ENCODE measurements at places on chromosomes 1 and 21. TPM values are rescaled to one million over a fixed set of nuclear protein-coding genes. Genes with fewer than 3 reads are reported as not detected.

DNA sequence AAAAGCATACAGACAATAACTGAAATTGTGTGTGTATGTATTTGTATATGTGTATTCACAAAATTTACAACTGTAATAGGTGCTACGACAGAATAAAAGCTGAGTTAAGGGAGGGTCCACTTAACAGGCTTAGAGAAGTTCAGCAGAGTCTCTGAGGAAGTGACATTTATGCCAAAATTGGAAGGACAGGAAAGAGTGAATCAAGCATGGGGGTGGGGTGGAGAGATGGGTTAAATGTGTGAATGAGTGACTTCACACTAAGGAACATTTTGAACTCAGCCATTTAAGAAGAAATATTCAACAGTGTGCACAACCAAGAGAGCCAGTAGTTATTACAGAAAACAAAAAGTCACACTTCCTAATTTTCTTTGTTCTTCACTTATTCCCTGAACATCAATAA, 53.8 kb upstream of the RGS1 start:
- no peak for DNase-seq

DNA sequence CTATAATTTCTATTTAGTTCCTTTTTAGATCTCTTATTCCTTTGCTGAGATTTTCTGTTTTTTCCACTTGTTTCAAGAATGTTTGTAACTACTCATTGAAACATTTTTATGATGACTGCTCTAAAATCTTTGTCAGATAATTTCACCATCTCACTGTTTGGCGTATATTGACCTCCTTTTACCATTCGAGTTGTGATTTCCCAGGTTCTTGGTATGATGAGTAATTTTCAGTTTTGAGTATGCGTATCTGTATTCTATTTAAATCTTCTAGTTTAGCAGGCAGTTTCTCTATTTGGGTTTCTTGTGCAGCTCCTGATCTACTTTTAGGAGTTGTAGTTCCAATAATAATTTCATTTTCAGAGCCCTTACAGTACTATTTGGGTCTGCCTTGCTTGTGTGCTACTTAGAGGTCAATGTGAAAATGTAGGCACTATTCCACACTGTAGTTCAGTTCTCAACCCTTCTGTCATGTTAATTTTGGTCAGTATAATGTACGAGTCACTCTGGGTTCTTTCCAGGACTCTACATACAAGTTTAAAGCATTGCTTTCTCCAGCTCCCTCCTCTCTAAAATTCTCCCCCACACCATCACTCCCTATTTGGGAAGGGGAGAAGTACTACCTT, 115.5 kb downstream of the ACBD6 start:
- DNase-seq: no peak

GRCh38 chr1:177170756-177171535, at the start of gene BRINP2:
BRINP2 (plus strand) TSS chr1:177170958; CDS start chr1:177229877, 58,919 bp downstream.
- peak; percentile 7 for DNase-seq

GRCh38 chr1:28437924-28438699, 67.7 kb upstream of the RCC1 start:
- DNase-seq: peak; percentile 93

GRCh38 chr1:64624218-64624713, 120.6 kb upstream of the RAVER2 start:
- DNase-seq: peak; percentile 30

DNA sequence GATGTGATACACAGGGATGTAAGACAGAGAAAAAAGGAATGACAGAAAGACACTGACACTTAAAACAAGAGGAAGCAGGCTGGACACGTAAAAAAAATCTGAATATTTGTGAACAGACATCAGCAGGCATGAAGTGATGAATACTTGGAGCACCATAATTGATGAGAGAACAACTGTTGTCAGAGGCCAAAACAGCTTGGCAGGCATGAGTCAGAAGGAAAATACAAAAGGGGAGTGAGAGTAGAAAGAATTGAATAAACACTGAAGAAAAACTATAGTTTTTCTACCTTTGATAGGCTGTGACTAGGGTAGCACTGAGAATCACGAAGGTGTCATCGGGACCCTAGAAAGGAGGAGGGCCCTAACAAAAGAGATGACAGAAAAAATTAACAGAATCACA, 21.6 kb upstream of the GUCA2A start:
- no peak for DNase-seq

GRCh38 chr1:84479998-84480397, 932 bp downstream of the RPF1 start:
- DNase-seq: peak; percentile 4

DNA sequence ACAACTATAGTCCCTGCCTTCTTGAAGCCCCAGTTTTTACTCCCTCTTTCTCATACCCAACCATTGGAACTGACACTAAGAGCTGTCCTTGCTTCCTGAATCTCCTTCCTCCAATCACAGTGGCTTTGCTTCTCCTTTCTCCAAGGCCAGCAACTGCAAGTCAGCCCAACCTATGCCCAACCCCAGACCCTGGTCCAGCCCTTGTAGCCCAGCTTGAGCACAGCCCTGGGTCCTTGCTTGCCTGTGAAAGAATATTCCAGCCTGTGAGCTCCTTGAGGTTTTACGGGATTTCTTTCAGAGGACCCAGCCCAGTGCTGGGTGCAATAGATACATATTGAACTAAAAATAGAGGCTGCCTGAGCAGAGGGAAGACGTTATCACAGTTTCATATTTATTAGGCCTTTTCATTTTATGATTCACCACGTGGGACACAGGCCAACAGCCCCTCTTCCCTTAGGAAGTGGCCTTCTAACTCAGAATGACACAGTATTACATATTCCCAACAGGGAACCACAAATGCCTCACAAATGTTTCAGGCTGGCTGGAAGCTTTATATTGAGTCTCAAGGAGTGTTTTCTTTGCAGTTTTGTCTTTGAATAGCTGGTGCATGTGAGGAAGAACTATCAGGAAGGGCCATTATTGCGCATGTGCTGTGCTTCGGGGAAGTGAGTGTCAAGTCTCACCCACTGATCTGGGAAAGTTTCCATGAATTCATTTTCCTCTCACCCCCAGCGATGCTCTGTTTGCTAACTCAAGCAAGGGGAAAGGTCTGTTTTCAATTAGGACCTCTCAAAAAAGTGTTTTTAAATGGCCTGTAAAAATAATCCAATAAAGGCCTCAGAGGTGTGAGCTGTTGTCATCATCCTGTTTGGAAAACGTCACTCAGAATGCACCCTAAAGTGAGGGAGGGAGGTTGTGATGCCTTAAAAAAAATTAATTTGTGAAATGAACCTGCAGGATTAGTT, 92.3 kb upstream of the NFIA start:
- peak; percentile 63 for DNase-seq

- DNase-seq: no peak
Measured at GRCh38 chr1:10209590-10209904, 823 bp upstream of the KIF1B start.

GRCh38 chr1:89548122-89548857, 23.7 kb downstream of the LRRC8B start:
- DNase-seq: no peak

GRCh38 chr1:199155166-199156019, 516.6 kb downstream of the PTPRC start:
- DNase-seq: no peak

DNA sequence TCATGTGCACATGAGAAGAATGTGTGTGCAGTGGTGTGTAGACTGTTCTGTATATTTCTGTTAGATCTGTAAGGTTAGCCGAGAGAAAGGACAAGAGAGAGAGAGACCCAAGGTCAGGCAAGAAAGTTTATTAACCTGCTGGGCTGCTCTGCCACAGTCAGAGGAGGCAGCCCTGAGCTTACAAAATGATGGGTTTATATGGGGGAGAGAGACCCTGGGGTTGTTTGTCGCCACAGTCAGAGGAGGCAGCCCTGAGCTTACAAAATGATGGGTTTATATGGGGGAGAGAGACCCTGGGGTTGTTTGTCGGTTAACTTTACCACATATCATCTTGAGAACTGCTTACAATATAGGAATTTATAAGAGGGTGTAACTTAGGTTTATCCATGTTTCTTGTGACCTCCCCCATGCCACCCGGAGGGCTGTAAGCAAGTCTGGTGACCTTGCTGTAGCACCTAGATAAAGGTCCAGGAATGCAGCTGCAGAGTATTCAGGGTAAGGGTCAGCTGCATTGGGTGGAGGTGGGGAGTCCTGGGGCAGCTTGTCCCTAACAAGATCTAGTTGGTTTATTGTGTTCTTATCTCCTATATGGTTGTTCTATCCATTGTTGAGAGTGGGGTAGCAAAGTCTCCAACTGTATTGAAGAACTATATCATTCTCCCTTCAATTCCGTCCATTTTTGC, 9.3 kb upstream of the ZBTB40 start:
- no peak for DNase-seq

DNA sequence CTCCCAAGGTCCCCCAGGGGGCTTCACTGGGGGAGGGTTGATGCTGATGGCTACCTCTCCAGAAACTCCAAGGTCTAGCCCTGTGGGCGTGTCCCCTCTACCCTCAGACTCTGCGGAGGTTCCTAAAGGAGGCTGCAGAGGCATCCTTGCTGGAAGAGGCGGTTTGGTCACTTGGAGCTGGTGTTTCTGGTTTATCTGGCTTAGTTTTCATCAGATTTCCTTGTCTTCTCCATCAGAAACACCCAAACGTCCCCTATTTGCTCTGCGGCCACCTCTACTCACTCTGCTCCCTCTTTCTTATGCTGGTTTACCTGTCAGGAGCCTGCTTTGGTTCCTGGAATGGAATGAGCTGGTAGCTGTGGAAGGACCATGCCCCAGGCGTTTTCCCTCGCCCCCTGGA, 2.5 kb downstream of the PKP1 start:
- DNase-seq: no peak

DNA sequence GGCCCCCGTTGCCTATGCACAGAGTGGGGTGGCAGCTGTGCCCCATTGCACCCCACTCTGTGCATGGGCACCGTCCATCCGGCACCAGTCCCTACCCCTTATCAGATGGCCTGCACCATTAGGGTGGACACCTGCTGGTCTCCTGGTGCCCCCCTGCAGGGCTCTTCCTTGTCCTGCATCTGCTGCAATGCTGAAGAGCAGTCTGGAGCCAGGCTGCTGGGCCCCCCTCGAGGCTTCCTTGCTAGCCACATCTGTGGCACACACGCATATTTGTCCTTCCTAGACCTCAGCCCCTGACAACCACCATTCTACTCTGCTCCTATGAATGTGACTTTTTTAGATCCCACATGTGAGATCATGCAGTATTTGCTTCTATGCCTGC, 56.4 kb downstream of the COL18A1 start:
- DNase-seq: no peak

- no peak for DNase-seq
Measured at GRCh38 chr1:229986737-229987337, 80.2 kb upstream of the GALNT2 start.

GRCh38 chr1:55081905-55082296, 42.6 kb downstream of the PCSK9 start:
- peak; percentile 41 for DNase-seq

DNA sequence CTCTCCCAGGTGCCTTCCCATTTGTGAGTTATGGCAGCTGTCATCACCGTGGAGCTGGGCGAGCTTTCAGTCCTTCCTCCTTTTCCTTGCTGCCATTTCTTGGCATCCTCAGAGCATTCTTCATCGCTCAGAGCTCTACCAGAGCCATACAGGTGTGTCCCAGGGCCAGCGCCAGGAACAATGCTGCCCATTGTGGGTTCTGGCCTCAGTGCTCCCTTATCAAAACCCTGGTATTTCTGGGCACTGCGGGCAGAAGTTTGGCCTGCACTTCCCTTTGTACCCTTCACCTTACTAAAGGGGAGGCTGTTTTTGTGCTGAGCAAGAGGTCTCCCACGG, 28.5 kb downstream of the RASSF5 start:
- DNase-seq: no peak

- DNase-seq: no peak
Measured at GRCh38 chr1:30321246-30321910, 402.0 kb downstream of the MATN1 start.

DNA sequence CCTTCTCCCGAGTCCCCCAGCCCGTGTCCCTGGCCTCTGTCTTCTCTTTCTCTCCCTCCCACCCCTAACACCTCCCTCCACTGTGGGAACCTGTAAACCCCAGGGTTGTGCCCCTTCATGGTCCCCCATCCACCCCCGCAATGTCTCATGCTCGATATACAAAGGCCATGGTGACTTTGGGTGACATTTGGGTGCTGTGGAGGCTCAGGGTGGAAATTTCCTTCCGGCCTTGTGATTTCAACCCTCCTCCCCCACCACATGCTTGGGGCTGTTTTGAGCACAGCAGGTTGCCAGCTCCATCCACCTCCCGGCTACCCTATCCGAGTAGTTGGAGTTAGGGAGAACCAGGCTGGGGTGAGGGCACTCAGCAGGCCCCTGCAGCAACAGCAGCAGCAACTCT, 25.7 kb upstream of the VPS13D start:
- DNase-seq: no peak

DNA sequence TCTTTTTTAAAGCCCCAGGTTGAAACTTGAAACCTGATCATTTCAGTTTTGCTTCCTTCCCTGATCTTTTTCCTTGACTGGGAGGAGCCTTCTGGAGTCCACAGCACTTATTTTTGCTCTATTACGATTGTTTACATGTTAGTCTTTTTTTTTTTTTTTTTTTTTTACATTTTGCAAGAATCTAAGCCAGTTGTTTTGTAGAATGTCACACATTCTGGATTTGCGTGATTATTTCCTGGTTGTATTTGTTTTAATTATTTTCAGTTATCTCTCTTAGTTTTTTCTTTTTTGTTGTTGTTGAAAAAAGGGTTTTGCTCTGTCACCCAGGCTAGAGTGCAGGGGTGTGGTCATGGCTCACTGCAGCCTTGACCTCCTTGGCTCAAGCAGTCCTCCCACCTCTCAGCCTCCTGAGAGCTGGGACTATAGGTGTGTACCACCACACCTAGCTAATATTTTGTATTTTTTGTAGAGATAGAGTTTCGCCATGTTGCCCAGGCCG, 32.8 kb downstream of the OSBPL9 start:
- peak; percentile 64 for DNase-seq

GRCh38 chr1:163655565-163655964, 333.8 kb downstream of the NUF2 start:
- DNase-seq: no peak

- DNase-seq: no peak
Measured at GRCh38 chr1:157600236-157600635, 2.4 kb upstream of the FCRL4 start.

GRCh38 chr1:30719406-30720270, 3.7 kb downstream of the MATN1 start:
- DNase-seq: no peak

Gene RAP1GAP
- total RNA-seq: not detected

Gene OR10R2
- not detected for total RNA-seq

Gene DPT
- total RNA-seq: 1.7 TPM

Gene CD5L
- total RNA-seq: not detected

Gene F11R
- 5.6 TPM for total RNA-seq

Gene KCNJ15
- total RNA-seq: under 0.01 TPM

Gene ZMYND12
- 0.32 TPM for total RNA-seq

Gene RNU1-2
- total RNA-seq: not detected

Gene TEDDM1
- total RNA-seq: not detected

Gene CLCNKB
- 0.43 TPM for total RNA-seq

Gene GRIK3
- total RNA-seq: not detected

Gene SYPL2
- 4.5 TPM for total RNA-seq

Gene OR14A2
- total RNA-seq: not detected

Gene LHX8
- not detected for total RNA-seq

Gene BTBD19
- total RNA-seq: 13.0 TPM

Gene WLS
- 66.1 TPM for total RNA-seq
